ENCODE measurements at places on chromosomes 2 and 18.

DNA sequence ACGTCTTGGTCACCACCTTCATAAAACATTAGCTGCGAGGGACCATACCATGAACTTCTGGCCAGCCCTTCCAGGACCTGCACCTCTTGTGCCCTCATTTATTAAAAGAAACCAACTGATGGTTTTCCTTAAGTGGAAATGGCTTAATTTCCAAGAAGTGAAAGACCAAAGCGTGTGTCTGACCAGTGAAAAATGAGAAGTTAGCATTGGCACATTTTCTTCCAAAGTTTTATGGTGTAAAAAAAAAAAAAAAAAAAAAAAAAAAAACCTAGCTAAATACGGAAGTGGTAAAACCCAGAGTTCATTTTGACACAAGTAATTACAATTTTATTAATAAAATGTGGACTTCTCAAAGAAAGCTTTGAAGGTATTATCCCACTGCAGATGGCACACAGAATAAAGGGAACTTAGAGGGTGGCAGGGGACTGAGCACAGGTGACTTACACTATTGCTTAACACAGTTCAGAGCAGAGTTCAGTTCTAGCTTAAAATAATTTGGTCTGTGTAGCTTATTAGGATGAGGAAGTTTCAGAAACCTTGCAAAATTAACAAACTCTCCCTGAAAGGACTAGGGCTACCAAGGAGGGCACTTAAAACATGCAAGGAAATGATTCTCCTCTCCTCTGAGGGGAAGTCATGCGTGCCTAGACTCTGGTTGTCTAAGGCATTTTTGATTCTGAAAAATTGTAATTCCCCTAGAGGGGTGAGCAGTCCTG lies 42.2 kb upstream of the EPG5 start:
- DNase-seq = no peak

GRCh38 chr2:219368690-219369191 lies 19.0 kb downstream of the DNPEP start:
- DNase-seq = no peak

GRCh38 chr2:210617732-210618330 lies 61.4 kb downstream of the CPS1 start:
- peak; percentile 58 for DNase-seq

DNA sequence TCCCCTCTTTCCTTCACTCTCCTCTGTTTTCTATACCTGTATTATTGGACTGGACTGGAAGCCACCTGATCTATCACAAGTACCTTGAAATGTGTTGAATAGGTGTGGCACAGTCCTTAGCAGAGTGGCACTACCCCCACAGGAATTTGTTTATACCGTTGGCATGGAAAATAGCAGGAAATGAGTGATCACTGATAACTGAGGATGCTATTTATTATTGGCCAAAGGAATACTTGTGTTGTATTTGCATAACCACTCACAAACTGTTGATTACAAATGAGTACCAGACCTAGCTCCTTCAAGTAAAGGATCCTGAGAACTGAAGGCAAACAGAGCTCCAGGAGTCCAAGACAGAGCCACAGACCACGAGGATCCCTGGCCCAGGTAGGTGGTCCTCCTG lies at the start of gene IL37:
Gene IL37 (plus strand): TSS at position 301 of the 400 bp plus-strand sequence. CDS start 1,848 bp downstream, outside the sequence.
- no peak for DNase-seq

DNA sequence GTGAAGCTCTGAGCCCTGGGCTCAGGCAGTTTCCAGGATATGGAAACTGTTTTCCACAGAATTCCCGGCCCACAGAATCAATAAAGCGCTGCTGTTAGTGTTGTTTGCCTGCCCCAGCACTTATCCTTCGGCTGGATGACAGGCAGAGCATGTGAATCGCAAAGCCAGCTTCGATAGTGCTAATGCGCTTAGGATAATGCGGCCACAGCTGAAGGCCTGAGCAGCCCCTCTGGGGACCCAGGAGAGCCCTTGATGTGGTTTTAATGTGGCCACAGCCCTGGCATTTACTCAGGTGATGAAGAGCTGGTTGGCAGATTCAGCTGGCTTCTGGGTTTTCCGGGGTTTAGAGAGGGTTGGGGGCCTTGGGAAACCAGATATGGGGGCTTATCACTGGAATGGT lies 23.7 kb downstream of the PCARE start:
- no peak for DNase-seq

DNA sequence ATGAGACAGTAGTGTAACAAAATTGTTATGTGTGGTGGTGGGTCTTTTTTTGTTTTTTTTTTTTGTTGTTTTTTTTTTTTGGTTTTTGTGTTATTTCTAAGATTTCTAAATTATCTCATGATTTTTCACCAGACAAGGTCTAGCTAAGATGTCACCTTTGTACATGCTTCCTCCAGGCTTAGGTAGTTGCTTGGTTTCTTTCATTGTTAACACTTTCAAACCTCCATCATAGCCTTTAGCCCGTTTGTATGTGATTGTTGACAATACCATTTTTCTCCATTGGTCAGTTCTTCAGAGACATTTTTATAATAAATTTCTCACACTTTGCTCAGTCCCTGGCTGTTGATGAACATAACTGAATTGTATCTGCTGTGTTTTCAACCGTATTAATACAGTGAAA lies 2.2 kb downstream of the RELCH start:
- DNase-seq = no peak

DNA sequence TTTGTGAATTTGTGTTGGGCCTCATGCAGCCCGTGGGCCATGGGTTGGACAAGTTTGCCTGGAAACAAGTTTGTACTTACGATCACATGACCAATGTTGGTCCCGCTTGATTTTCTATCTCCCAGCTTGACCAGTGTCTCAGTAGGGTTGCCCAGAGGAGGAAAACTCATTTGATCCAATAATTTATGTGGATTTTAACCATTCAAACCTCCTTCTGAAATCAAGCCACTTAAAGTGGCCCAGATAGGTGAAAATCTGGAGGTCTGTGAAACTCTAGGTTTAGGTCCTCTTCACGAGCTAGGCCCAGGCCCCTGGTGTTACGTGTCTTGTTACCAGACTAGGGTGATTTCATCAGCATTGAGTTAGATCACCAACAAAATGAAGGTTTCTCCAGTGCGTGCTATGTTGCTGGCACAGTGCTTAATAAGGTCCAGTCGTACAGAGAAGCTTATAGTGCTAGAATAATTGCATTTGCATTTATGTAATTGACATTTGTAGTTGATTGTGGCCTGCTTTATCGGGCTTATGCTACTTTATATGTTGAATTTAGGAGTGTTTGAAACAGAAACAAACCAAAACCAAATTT lies 4.4 kb downstream of the ACTR2 start:
- no peak for DNase-seq

DNA sequence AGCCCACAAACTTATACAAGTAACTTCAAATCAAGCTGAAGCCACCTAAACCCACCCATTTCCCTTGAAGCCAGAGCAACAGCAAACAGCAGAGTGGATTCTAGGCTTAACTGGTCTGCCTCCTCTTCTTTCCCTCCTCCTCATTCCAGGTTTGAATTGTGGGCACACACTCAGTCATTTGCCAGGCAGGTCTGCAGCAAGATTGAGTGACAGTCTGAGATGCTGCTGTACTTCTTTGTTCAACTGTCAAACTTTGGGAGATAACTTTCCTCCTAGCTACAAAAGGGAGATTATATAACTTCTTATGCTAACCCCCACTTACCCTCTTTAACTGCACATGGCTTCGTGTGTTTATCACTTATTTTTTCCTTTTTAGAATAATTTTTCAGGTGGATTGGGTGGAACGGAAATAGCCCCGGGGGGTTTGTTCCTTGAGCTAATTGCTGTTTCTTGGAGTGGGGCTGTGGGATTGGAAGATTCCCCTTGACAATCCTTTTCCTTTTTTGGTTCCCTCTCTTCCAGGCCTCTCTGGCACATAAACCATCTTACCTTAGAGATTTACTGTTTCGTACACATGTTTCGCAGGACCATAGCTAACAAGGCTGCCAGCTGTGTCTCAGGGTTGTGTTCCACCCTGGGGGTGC lies 55.0 kb downstream of the RNF144A start:
- DNase-seq = no peak

GRCh38 chr2:104866122-104866864 lies 12.4 kb downstream of the POU3F3 start:
- no peak for DNase-seq

DNA sequence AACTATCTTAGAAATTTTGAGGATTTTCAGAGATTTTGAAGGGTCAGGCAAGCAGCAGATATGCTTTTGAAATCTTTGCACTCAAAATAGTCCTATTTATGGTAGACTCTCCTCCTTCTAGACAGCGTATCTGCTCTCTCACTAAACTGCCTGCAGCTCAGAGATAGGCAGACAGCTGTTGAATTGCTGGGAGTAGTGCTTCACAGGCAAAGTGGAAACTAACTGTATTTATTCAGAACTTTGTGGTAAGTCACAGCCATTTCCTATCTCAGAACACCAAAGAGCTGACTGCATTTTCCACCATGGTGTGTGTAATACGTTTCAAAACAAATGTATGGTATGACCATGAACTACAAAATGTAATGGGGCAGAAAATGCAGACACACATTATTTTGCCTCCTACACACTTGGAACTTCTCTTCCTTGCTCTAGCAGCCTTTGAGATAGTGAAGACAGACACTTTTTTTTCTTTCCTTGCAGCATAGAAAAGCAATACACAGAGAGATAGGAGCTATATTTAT lies 352.4 kb downstream of the LRP1B start:
- no peak for DNase-seq

DNA sequence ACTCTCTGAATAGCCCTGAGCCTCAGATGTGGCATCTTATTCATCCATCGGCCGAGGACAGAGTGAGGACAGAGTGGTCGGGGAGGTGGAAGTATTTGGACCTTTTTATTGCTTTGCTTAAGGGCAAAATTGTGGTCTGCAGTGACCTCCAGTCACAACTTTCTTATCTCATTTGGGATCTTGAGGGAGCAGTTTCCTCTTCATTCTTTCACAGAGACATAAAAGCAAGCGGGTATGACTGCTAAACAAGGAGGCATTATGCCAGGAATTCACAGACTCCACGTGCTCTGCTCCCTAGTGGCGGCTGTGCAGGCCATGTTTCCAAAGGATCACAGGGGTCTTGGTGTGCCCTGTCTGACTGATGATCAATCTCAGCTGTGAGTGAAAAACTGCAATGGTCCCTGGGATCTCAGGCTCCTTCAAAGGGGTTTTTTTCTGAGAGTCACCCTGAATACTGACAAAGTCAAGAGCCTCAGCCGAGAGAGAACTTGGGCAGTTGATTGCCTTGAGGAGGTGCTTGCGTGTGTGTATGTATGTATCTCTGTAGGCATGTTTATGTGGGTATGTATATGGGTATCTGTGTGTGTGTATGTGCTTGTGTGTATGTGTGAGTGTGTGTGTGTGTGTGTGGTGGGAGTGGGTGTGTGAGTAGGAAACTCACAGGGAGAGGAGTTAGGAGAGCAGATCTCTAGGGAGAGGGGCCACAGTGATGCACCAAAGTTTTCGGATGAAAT lies 47.7 kb downstream of the RAPGEF4 start:
- peak; percentile 21 for DNase-seq

DNA sequence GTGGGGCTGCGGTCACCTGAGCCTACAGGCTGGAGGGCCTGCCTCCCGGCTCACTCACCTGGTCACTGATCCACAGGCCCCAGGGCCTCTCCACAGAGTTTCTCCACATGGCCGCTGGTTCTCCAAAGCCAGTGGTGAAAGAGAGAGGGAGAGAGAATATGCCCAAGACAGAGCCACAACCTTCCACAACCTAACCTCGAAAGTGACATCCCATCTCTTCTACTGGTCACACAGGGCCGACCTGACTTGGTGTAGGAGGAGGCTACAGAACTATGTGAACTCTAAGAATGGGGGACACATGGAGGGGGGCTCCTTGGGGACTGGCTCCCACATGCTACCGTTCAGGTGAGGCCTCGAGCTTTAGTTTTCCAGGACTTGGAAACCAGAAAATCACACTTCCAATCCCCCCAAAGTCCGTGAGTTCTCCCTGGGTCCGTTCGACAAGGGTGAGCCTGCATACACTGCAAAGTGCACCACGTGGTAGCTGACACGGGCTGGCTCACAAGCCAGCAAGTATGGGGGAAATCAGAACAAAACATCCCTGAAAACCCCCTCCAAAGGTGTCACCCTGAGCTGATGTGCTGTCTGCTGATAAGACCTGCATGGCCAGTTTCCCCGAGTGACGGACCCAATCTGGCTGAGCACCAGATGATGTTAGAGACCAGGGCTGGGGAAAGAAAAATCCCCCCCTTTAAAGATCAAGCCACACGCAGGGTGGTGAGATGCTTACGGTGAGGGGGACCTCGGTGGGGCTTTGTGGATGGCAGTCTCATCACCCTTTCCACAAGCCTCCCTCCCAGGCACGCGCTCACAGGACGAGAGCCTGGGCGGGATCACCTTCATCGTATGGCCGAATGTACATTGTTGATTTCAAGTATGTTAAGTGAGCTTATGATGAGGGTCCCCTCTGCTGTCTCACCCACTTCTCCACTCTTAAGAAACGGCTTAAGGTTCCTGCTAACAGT lies 54.2 kb upstream of the SEMA4C start:
- no peak for DNase-seq

- DNase-seq = no peak
These were observed 24.0 kb downstream of the C2orf49 start for GRCh38 chr2:105361102-105361889.

GRCh38 chr2:231115651-231116050 lies 9.2 kb downstream of the HTR2B start:
- no peak for DNase-seq

DNA sequence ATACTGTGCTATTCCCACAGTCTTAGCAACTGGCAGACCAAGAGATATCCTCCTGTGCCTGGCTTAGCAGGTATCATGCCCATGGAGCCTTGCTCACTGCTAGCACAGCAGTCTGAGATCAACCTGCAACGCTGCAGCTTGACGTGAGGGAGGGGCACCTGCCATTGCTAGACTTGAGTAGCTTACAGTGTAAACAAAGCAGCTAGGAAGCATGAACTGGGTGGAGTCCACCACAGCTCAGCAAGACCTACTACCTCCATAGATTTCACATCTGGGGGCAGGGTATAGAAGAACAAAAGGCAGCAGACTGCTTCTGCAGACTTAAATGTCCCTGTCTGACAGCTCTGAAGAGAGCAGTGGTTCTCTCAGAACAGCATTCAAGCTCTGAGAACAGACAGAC lies 74.8 kb downstream of the AKAIN1 start:
- no peak for DNase-seq

- DNase-seq = no peak
These were observed 163.6 kb downstream of the TRABD2A start for GRCh38 chr2:84717302-84717701.

GRCh38 chr2:61045999-61046398 lies 19.7 kb upstream of the SANBR start:
- DNase-seq = no peak

DNA sequence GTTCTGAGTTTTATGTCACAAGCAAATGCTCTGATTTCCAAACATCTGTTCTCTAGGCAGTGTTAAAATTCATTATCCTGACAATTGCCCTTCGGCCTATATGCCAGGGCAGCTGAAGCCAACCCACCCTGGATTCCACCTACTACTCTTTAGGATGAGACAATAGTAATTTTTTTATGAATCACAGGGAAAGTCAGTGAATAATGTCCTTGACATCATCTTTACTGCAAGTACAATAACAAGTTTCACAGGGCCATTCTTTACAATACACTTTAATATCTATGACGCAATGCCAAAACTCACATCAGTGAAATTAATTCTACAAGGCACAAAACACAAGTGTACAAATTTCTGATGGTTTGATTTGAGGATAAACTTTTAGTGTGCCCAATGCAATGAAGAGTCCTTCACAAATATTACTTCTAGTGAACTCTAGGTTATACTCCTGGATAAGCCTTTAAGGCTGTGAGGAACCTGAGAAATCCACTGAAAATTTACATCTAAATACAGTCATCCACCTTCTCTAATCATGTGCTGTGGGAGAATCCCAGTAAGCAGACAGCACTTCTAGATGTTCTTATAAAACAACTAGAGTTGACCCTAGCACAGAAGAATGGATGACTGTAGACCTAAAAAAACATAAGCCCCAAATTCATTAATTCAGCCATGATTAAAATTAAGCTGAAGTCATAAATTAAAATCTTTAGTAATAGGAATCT lies 77.3 kb upstream of the CTLA4 start:
- no peak for DNase-seq

All from ACHN (cell line).